Naive thymus-derived CD8-positive, alpha-beta T cell (primary cell): ENCODE measurements at places on chromosomes 16 and 17.

- DNase-seq = no peak
Observed at GRCh38 chr17:83143817-83144231, 64.4 kb downstream of the METRNL start.

DNA sequence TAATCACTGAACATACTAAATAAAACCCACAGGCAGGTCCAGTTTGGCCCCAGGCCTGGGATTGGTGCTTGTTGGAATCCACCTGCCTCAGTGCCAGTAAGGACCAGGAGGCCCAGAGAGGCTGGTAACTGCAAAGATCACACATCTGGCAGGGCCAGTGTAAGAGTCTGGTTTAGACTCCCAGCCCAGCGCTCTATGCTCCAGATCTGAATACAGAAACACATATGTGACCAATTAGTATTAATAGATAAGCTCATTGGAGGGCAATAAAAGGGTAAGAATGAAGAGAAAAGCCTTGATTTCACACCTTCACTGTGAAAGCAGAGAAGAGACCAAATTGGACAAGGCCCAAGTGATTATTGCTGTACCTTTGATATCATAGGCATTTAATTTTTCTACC lies 13.6 kb upstream of the CCDC182 start:
- no peak for DNase-seq

GRCh38 chr16:70590722-70591415 lies 55.5 kb upstream of the IL34 start:
- no peak for DNase-seq

GRCh38 chr16:30010844-30011713 lies at the start of gene DOC2A:
DOC2A (minus strand) TSS chr16:30011027; CDS start chr16:30010222, 805 bp downstream.
- DNase-seq = peak; percentile 34

- DNase-seq = no peak
Observed at GRCh38 chr17:68101987-68102314, 66.4 kb downstream of the KPNA2 start.

DNA sequence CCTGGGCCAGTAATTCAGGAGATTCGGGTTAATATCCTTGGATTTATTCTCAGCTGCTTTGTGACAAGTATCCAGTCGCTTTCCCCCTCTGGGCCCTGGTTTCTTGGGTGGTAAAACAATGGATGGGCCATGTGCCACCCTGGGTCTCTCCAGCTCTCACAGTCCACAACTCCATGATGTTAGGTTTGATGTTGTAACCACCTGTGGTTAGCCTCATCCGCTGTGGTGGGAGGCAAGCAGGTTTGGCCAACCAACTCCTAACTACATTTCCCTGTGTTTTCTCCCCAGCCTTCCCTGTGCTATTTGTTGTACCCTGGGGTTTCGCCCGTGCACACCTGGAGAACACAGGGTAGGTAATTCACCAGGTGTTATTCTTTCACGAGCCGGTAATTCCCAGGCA lies 35.1 kb downstream of the GLP2R start:
- DNase-seq = no peak

GRCh38 chr17:10151667-10152496 lies 46.5 kb downstream of the GAS7 start:
- DNase-seq = peak; percentile 24

DNA sequence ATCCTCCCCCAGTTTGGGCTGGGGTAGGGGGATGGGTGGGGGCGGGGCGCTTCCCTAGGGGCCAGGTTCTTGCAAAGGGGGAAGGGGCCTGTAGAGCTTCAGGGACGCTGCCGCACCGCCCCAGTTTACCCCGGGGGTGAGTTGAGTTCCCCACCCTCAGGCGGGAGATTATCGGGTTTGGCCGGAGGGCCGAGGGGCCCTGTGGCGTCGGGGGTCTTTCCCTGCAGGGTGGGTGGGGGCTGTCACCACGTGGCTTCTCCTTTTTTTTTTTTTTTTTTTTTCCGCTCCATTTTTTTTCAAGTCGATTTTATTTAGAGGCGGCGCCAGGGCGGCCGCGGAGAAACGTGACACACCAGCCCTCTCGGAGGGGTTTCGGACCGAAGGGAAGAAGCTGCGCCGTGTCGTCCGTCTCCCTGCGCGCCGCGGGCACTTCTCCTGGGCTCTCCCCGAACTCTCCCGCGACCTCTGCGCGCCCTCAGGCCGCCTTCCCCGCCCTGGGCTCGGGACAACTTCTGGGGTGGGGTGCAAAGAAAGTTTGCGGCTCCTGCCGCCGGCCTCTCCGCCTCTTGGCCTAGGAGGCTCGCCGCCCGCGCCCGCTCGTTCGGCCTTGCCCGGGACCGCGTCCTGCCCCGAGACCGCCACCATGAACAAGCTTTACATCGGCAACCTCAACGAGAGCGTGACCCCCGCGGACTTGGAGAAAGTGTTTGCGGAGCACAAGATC lies at the start of gene IGF2BP1:
Gene IGF2BP1 (plus strand): TSS at position 283 of the 724 bp plus-strand sequence. CDS start 361 bp downstream, at position 644.
- DNase-seq = no peak

DNA sequence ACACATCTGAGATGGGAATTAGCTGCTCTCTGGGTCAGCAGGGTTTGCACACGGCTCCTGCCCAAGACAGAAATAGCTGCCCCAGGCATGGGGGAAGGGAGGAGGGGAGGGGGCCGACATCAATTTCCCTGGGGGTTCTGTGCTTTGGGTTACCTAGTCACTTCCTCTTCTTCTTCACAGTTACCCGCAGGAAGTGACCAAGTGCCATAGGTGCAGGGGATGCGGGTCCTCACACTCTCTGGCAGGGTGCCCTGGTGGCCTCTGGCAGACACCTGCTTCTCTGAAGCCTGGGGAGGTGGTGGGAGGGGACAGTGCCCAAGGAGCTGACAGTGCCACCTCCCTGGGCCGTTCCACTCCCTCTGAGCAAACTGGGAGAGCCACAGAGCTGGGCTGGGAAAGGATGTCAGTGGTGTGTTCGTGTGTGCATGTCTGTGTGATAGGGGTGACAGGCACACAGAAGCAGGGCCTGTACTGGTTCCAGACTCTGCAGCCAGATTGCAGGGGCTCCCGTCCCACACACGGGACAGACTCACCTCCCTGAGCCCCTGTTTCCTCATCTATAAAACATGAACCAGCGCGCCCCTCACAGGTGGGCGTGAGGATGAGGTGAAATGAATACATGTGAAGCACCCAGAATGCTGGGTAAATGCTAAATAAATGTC lies 18.2 kb downstream of the SCN4A start:
- DNase-seq = no peak

- DNase-seq = no peak
Observed at GRCh38 chr16:5215901-5216300, 118.3 kb upstream of the EEF2KMT start.

- DNase-seq = no peak
Observed at GRCh38 chr16:76816475-76816874, 374.5 kb upstream of the MON1B start.

DNA sequence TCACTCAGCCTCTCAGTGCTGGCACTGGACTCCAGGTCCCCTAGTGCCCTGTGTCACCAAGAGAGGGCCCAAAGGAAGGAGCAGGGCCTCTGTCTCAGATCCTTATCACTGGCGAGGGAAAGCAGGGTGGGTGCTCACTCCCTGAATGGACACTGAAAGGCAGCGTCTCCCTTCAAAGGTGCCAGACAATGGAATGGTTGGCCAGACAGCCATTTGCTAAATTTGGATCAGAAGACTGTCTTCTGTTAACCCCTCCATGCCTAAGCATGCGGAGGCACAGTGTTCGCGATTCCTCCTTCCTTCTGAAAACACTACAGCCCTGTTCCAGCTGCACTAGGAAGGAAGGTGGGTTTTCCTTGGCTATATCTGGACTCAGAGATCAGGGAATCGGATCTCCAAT lies 48.4 kb downstream of the SRCIN1 start:
- no peak for DNase-seq
